Right atrium auricular region (tissue), 2 donors: ENCODE measurements at places on chromosomes 13 and 19.

GRCh38 chr13:45511310-45512097, 46.8 kb downstream of the COG3 start:
- no peak for DNase-seq

DNA sequence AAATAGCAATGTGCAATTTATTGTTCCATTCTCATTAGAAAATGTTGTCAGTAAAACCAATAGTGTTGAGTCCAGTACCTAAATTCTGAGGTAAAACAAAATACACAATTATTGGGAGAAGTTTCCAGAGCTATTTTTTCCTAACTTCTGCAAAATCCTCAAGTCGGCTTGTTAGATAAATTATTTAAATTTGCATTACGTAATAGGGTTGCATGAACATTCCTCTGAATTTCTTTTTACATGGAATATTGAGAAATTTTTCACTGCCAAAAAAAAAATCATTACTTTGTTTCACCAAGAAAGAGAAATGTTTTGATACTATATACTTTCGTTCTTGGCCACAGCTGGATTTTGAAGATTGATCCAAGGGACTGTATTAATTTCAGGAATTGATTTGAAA, 1.5 kb downstream of the ZNF507 start:
- DNase-seq: no peak

GRCh38 chr19:49615861-49616260, 24.1 kb downstream of the RRAS start:
- DNase-seq: no peak

DNA sequence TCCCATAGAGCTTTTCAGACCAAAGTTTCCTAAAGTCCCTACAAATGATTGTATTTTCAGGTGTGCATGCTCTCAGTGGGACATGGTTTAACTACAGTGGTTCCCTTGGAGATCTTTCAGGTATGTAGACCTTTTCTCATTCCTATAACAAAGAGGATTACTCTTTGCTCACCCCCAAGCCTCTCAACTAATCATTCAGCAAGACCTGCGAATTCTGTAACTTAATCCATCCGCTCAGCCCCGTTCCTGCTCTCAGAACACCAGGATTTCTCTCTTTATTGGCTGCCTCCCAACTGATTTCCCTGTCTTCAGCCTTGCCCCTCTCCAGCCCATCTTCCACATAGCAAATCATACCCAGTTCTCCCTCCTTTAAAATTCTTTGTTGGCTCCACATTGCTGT, 253.6 kb downstream of the MTUS2 start:
- no peak for DNase-seq

DNA sequence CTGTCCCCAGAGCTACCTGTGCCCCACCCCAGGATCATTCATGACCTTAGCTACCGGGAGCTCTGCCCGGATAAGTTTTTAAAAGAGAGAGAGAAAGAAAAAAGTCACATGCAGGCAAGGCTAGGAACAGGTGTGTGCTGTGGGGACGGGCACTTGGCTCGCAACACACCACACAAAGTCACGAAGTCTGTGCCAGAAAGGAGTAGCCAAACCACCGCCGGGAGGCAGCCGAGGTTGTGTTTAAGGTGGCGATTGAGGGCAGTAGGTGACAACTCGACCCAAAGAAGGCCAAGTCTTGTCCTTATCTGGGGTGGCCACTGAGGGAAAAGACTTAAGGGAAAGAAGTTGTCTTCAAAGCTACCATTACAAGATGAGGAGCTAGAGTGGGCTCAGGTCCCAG, 4.6 kb upstream of the TSHZ3 start:
- DNase-seq: no peak
